ENCODE measurements at places on chromosomes 7 and 10.

- DNase-seq: no peak
Observed at GRCh38 chr7:43470110-43470509, 112.8 kb upstream of the STK17A start.

- DNase-seq: no peak
Observed at GRCh38 chr7:141641876-141642275, 60.1 kb downstream of the DENND11 start.

DNA sequence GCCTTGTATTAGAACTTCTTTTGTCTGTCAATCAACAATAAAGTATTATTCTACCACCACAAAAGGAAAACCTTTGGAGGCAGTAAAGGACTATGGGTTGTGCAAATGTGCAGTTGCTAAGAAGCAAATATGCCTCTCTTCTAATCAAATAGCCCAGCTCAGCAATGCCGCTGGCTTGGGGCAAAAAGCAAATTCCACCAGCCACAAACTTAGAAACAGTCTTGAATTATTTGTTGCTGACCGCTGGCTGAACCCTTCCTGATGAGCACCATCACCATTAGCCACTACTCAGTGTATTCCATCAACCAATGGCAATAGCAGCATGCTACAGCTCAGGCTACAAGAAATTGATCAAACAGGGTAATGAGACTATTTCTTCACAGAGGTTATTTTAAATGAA, 51.0 kb downstream of the SKAP2 start:
- no peak for DNase-seq

- no peak for DNase-seq
Observed at GRCh38 chr7:148772297-148773089, 73.8 kb downstream of the CUL1 start.
